AG08396 (cell line): ENCODE measurements at places on chromosomes 4 and X.
A peak's percentile ranks its signal among the peaks of the same experiment; 100 is the strongest.

DNA sequence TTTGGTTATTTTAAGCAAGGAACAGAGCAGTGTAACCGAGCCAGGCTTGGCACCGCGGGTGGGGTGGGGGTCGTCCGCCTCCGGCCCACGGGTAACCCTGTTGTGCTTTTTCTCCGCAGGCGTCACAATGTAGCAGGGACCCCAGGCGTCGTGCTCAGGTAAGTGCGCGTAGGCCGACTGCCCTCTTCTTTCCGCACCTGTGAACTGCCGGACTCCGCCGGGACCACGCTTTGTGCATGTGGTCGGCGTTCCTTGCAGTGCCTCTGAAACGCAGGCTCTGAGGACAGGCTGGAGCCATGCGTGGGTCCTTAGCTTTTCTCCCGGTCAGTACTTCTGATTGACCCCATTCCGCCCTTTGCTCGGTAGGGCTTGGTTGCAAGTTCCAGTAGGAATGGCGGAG, 24.9 kb downstream of the PCGF3 start:
- DNase-seq = no peak

DNA sequence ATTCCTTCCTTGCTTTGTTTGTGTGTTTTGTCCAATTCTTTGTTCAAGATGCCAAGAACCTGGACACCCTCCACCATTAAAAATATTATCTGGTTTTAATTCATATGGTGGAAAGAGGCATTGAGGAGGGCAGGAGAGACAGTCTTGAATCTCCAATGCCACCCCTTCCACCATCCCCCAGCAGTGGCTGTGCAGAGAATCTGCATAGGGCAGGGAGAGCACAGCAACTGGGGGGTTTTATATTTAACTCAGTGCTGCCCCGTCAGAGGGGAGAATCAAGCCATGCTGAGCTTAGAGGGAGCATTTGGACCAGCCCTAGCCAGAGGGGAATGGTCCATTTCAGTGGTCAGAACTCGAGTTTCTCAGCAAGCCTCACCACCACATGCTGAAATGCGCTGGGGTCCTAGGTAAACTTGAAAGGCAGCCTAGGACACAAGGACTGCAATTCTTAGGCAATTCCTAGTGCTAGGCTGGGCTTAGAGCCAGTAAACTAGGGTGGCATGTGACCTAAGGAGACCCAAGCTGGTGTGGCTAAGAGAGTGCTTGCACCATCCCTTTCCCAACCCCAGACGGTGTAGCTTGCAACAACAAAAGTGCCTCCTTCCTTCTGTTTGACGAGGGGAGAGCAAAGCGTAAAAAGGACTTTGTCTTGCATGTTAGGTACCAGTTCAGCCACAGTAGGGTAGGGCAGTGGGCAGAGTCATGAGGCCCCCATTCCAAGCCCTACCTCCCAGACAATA, 34.2 kb downstream of the CCDC158 start:
- DNase-seq = no peak

DNA sequence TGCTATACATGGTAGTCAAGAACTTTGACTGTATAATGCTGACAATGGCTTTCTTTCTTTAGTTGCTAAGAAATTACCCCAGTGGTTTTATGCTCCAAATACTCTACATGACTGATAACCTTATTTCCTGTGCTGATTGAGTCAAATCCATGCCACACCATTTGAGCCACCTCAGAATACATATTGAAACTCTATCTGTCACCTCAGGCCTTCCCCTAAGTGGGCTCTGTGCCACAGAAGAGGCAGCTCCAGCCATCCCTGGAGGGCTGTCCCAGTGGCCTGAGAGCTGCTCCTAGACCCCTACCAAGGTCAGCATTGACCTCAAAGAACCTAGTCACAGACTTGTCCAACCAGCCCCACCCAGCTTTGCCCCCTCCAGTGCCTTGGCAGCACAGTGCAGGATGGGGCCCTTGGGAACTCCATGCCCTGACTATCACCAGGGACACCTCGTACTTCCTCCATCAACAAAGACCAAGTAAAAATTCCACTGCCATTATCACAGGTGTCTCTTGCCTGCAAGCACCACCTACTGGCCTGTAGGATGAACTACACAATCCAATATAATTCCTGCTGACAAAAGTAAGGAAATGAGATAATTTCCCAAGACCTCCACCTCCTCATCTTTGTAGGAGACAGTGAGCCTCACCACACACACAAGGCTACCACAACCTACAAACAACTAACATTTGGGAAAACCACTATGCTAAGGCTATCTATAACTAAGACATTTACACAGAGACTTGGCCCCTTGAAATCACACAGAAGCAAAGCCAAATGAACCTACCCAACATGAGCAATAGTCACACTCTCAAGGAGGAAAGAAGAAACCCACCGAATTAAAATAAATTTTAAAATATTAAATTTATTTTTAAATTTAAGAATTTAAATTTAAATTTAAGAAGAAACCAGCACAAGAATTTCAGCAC, 239.9 kb downstream of the NKX6-1 start:
- DNase-seq = peak; percentile 10

DNA sequence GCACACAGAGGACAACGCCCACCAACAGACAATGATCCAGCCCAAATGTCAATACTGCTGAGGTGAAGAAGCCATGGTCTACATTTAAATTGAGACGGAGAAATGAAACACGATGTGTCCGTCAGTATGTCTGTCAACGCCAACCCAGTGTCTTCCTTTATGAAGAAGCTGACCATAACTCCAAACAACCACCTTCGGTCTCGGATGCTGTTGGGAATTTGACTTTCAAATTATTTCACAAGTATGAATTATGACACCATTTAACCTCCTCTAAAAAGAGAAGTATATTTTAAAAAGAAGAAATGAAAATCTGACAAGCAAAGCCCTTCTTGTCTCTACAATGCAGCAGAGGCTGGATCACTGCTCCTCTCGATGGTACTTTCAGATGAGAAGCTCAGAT, 123.7 kb upstream of the MAP3K15 start:
- DNase-seq = no peak

- DNase-seq = no peak
These were observed 225.1 kb upstream of the GPC4 start for GRCh38 chrX:133640161-133641015.

DNA sequence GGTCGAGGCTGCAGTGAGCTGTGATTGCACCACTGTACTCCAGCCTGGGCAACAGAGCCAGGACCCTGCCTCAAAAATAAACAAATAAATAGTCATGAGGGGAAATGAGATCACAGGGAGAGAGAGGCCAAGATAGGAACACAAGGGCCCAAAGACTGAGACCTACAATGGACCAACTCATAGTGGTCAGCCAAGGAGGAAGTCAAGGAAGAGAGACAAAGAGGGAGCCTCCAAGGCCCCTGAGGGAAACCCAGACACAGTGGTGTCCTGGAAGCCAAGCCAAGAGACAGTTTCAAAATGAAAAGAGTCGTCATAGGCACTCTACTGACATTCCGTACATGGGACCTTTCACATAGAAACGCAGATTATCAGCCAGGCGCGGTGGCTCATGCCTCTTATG, 153.3 kb downstream of the BCOR start:
- no peak for DNase-seq

GRCh38 chr4:114038762-114039387, 59.4 kb upstream of the ARSJ start:
- DNase-seq = no peak

DNA sequence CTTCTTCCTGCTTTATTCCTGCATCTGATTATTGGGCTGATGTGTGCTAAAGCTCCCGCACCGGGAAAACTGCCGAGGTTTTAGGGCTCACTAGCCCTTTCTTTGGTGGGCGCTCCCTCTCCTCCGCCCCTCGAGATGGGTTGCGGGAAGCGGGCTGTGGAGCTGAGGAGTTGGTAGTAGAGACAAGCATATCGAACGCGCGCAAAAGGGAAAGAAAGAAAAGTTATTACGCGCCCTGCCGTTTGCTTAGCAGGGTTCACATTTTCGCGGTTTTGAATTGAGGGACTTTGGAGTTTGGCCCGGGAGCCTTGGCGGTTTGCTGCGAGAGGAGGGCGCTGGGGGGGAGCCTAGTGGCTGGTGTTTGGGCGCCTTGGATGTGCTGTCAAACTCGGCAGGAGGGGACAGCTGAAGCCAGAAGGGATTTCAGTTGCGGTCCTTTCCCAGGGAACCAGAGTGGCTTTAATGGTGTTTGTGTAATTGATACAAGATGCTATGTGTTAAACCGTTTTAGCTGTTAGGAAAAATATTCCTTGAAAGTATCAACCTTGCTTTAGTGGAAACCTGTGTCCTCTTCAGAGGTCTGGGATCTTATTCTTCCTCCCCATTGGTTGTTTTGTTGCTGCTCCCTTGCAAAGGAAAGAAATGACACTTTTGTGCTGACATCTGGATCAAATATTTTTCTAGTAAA, 1.1 kb downstream of the GAB1 start:
- DNase-seq = peak; percentile 37

GRCh38 chr4:67604749-67605148, 46.2 kb downstream of the STAP1 start:
- no peak for DNase-seq

DNA sequence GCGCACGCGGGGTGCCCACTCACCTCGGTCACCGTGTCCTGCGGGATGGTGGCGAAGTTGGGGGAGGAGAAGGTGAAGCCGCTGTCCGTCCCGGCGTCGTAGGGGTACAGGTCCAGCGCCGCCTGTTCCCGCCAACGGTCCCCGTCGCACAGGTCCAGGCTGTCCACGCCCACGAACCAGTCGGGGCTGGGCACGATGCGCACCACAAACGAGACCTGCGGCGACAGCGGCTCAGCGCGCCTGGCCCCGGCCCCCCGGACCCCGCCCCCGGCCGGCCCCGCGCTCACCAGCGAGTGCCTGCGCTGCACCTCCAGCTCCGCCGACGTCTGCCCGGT, 1.4 kb downstream of the SPON2 start:
- DNase-seq = no peak

GRCh38 chr4:1720163-1720983, 750 bp downstream of the TMEM129 start:
- peak; percentile 68 for DNase-seq
